Activated CD4-positive, alpha-beta T cell treated with anti-CD3 and anti-CD28 coated beads, Interleukin-2, amount 50 U/mL, for 48 hours (primary cell): ENCODE measurements at places on chromosomes 7 and 10.

DNA sequence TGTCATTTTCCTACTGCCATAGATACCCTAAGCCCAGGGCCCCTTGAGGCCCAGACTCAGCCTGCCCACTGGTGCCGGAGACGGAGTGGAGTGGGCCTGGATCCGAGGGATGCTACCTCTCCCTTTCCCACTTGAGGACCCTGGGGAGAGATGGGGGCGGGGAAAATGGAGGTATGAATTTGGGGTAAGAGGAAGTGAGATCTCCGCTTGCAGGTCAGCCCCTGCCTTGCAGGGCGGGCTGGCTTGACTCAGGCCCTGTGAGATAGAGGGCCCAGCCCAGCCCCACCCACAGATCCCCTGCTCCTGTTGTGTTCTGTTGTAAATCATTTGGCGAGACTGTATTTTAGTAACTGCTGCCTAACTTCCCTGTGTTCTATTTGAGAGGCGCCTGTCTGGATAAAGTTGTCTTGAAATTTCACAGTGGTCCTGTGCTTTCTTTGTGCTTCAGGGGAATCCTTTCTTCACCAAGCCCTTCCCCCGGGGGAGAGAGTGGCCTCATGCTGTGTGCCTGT is 13.2 kb downstream of the YKT6 start:
- DNase-seq = no peak

DNA sequence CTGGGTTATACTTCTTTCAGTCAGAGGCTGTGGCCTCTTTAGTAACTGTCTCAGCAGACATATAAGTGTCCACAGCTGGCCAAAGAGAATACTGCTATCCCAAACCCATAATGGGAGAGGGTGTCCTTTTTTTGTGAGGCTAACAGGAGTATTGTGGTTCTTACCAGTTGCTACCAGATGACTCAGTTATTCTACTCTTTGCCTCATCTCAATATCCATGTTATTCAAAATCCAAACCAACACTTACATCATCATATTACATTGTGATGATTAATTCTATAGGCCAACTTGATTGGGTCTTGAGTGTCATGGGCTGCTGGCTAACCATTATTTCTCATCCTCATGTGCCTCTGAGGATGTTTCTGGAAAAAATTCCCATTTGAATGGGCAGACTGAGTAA is 120.9 kb downstream of the TMEM168 start:
- no peak for DNase-seq

DNA sequence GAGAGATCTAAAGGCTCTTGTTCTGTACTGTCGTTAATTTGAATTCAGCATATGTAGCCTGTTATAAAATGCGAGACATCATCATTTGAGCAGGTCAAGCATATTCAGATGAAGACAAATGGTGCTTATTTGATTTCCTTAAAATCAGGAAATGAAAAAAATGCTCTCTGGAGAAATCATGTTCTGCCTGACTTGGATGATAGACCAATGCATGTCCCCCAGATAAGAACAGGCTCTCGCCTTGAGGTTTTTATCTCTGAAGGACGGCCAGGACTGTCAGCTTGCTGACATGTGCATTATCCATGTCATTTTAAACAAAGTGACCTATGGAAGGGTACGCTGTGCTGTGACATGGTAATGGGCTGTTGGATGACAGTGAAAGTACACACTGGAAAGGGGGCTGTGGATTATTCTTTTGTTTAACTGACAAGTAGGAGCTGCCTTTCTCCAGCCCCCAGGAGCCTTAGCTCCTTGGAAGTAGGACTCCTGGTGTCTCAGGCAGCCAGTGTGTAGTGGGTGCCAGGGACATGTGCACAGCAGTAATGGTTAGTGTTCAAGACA is 695.1 kb upstream of the GALNT17 start:
- no peak for DNase-seq

- no peak for DNase-seq
Measured at GRCh38 chr10:132229096-132229495, 42.3 kb downstream of the DPYSL4 start.

GRCh38 chr7:147586526-147586925 is 1004.0 kb upstream of the C7orf33 start:
- DNase-seq = no peak

- no peak for DNase-seq
Measured at GRCh38 chr10:12559578-12560178, 210.3 kb downstream of the CAMK1D start.

- DNase-seq = no peak
Measured at GRCh38 chr10:79107736-79108264, 39.0 kb downstream of the ZMIZ1 start.

DNA sequence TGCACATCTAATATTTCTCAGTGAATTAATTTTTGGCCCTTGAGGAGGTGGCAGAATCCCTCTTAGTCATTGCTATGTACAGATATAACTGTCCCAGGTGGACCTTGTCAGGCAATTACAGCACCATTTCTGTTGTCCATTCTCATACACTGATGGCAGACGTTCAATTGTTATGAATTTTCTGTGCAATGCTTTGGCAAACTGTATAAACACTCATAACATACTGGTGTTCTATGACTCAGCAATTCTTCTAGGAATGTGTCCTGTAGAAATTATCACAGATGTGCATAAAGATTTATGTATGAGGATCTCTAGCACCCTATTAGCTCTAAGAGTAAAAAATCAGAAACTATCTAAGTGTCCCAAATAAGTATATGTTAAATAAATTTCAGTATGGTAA is 80.8 kb downstream of the DNAJB9 start:
- DNase-seq = no peak

GRCh38 chr7:106071356-106071998 is 40.6 kb downstream of the SYPL1 start:
- peak; percentile 52 for DNase-seq

- DNase-seq = no peak
Measured at GRCh38 chr7:51121931-51122425, 194.6 kb downstream of the COBL start.

DNA sequence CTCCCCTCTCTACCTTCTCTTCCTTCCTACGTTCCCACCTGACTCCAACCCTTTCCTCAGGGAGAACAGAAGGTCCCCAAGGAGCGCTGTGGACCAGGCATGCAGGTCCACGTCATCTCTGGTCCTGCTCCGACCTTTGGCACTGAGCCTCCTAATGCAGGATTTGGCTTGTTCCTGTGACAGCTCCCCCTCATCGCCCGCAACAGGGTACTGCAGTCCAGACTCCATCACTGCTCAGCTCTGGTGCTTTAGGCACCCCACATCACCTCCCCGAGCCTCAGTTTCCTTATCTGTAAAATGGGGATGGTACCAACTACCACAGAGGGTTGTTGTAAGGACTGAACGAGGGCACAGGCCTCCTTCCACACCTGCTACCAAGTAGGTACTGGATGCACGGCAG is 54.6 kb downstream of the FHIP2A start:
- no peak for DNase-seq

- no peak for DNase-seq
Measured at GRCh38 chr10:47165168-47165710, 134.8 kb upstream of the GDF10 start.

GRCh38 chr7:26777385-26777784 is 87.0 kb downstream of the SKAP2 start:
- DNase-seq = no peak

DNA sequence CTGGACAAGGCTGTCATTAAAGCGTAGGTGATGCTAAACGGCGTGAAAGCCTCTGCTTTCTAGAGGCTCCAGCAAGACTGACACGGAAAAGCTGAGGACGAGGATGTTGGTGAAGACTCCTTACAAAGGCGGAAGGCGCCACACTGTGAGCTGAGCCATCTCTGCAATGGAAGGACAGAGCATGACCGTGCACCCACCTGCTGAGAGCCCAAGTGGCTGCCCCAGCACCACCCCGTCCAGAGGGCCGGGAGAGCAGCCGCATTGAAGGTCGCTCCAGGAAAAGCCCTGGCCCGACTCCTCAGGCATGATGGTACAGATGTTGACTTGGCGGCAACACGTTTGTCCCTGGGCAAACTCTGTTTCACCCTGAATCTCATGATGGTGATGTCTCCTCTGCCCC is 492.7 kb downstream of the DNAJB6 start:
- no peak for DNase-seq

DNA sequence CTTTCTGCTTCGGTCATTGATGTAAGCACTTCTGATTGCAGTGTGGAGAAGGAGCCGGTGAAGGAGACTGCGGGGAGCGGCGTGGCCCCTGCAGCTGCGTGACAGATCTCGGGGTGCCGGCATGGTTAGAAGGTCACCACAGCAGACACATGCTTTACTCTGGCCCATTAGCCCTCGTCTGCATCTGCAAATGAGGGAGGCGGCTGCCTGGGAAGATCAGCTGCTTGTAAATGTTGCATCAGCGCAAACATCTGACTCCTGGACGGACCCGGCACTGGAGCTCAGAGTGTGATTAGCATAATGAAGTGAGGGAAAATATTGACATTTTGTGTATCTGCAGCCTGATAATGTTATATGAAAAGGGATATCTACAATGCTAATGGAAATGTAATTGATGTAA is 30.5 kb upstream of the MNX1 start:
- DNase-seq = no peak

DNA sequence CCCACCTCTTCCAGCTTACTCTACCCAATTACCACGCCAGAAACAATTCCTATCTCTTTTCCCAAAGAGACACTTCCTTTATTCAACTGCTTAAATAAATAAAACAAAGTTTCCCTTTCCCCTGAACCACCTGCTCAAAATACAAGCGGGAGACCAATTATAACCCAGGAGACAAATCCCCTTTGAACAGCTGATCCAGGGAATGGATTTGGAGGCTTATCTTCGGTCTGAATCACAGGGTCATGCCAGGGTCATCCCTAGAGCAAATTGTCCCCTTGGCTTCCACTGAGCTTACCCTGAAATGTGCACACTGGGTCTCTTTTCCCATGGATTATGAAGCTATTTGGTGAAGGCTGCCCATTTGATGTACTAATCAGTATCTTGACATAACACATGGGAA is 99.9 kb upstream of the JAZF1 start:
- DNase-seq = no peak

- DNase-seq = no peak
Measured at GRCh38 chr7:78862411-78862900, 591.0 kb downstream of the MAGI2 start.

DNA sequence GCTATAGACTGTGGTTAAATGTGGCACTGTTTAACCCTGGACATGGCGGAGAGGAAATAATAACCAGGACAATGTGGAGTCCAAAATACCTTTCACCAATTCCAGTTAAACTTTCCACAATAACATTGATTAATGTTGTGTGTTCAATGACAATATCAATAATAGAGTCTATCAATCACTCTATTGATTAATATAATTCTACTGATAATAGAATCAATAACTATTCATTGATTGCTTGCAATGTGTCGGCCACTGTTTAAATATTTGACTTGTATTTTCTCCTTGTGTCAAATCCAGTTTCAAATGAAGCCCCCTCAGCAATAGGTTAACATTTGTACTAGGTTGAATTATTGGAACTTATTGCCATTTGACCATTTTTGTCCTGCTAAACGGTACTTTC is 187.0 kb downstream of the PTPN20 start:
- no peak for DNase-seq

- DNase-seq = no peak
Measured at GRCh38 chr10:104052431-104052830, 33.2 kb downstream of the COL17A1 start.

DNA sequence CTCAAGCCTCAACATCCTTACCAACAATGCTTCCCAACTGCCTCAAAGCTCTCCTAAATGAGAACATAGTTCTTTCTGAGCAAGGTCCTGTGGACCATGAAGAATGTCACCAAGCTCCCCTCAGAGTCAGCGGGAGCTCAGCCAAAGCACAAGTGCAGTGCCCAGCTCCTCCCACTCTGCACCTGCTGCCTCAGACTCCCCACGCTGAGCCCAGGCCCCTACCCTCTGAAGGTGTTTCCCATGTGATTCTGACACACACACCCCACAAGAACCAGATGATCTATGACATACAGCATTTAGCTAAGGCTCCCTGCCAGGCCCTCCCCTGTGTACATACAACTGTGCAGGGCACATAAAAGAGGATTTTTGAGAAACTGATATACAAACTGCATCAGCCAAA is 19.2 kb downstream of the ERCC6 start:
- no peak for DNase-seq

- DNase-seq = no peak
Measured at GRCh38 chr10:75403939-75404814, 2.6 kb upstream of the ZNF503 start.

GRCh38 chr7:135328053-135328452 is 94.4 kb downstream of the STRA8 start:
- DNase-seq = no peak

- no peak for DNase-seq
Measured at GRCh38 chr7:128215281-128215680, 25.8 kb upstream of the LEP start.

- DNase-seq = no peak
Measured at GRCh38 chr7:103068414-103069403, 5.9 kb downstream of the FBXL13 start.

- no peak for DNase-seq
Measured at GRCh38 chr10:86942441-86943315, 14.7 kb downstream of the MMRN2 start.

GRCh38 chr10:47326927-47327330 is 4.7 kb downstream of the GDF2 start:
- DNase-seq = no peak

GRCh38 chr10:61040399-61041016 is 96.5 kb upstream of the RHOBTB1 start:
- DNase-seq = no peak

DNA sequence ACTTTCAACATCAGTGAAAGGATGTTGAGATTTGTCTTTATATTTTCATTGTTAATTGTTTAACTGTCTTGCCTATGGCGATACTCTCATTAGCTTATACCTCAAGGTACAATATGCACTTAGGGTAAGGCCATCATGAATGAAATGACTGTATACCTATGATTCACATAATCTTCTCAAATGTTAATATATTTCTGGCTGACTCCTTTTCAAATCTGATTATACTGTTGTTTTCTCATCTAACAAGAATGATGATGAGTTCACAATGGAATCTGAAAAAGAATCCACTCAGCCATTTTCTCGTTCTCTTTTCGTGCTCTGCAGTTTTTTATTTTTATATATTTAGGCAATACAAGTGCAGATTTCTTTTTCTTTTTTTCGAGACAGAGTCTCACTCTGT is 159.1 kb downstream of the ARHGAP12 start:
- no peak for DNase-seq

DNA sequence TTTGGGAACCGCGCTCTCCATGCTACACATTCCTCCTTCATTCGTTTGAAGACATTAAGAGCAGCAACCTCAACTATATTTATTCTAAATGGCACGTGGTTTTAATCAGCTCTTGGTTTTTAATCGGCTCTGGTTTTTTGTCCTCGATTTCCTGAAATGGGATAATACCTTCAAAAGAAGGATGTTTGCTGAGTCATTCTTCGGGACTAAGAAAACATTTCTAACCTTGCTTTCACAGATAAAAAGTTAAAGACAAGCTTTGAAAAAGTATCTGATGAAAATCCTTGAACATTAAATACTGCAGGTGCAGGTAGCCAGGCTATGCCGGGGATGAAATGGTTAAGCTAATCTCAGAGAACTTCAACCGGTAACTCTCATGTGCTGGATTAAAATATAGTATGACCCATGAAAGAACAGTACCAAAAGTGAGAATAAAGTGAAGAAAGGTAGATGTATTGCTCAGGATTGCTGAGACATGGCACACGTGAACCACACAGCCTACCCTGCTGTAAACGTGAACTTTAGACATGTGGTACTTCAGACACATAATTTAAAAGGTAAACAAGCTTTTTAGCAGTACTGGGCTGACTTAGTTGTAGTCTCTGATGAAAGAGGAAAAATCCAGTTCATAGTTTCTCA is 89.1 kb downstream of the PTPRN2 start:
- no peak for DNase-seq
